ENCODE measurements at places on chromosomes 7 and 10.

- DNase-seq, result no peak
Measured at GRCh38 chr10:60282771-60283353, 106.8 kb downstream of the ANK3 start.

DNA sequence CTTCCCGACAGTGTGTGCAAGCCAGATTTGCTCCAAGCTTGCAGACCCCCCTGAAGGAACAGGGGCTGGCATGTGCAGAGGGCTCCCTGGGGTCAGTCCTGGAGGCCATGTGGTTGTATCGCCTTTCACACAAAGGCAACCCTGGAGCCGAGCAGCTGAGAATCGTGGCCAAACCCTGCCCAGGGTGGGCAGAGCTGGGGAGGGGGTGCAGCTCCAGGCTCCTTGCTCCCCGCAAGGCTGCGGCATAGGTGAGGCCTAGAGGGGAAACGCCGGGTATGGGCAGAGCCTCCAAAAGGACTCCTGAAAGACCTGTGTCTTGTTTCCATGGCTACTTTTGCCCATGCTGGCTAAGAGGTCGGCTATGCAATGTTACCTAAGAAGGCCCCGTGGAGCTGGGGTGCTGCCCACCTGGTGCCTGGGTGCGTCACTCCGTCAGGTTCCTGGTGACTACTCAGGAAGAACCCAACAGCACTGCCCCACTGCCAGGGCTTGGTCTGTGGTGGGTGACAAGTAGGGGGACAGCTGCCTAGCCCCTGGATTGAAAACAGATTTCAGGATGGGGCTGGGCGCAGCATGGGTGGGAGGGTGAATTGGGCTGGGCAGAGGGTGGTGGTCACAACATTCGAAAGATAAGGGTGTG, 171.0 kb upstream of the SHH start:
- no peak for DNase-seq

- DNase-seq, result no peak
Measured at GRCh38 chr7:64868499-64868898, 34.6 kb upstream of the ZNF273 start.

- DNase-seq, result no peak
Measured at GRCh38 chr7:39360766-39361165, 205.4 kb upstream of the YAE1 start.

Data from activated naive CD4-positive, alpha-beta T cell (primary cell).